ENCODE measurements at places on chromosomes 1 and 21.

- DNase-seq = no peak
Measured at GRCh38 chr1:58038574-58038973, 508.0 kb downstream of the OMA1 start.

- no peak for DNase-seq
Measured at GRCh38 chr1:67534627-67535065, 104.4 kb upstream of the SERBP1 start.

DNA sequence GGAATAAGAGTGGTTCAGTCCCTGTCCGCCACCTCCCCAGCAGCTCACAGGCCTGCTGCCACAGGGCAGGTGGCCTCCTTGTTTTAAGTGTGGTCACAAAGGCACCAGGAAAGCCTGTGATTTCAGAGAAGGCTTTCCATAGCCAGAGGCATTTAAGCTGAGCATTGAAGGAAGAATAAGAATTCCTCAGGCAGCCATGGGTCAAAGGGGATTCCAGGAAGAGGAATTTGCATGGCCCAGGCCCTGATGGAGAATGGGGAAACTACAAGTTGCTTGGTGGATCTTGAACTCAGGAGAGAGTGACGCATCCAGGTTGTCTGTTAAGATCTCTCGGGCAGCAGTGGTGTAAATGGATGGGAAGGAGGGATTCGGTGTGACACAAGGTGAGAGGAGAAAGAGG lies 66.7 kb downstream of the KLHDC7A start:
- no peak for DNase-seq

DNA sequence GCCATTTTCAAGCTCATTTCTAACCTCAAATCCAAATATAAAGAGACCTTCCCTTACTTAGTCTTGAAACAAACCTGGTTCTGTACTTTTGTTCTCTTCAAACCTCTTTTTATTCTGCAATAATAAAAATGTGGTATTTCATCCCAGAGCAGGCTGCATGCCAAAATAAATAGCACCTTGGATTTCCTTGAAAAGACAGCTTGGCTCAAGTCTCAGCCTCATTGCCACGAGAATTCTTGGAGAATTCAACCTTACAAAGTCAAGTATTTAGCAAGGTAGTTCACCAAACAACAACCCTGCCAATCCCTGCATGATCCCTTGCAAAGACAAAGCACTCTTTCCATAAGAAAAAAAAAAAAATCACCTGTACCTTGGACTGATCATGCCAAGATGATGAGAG lies 33.8 kb downstream of the KANK4 start:
- DNase-seq = no peak

- DNase-seq = no peak
Measured at GRCh38 chr1:229759586-229759985, 133.5 kb downstream of the URB2 start.

DNA sequence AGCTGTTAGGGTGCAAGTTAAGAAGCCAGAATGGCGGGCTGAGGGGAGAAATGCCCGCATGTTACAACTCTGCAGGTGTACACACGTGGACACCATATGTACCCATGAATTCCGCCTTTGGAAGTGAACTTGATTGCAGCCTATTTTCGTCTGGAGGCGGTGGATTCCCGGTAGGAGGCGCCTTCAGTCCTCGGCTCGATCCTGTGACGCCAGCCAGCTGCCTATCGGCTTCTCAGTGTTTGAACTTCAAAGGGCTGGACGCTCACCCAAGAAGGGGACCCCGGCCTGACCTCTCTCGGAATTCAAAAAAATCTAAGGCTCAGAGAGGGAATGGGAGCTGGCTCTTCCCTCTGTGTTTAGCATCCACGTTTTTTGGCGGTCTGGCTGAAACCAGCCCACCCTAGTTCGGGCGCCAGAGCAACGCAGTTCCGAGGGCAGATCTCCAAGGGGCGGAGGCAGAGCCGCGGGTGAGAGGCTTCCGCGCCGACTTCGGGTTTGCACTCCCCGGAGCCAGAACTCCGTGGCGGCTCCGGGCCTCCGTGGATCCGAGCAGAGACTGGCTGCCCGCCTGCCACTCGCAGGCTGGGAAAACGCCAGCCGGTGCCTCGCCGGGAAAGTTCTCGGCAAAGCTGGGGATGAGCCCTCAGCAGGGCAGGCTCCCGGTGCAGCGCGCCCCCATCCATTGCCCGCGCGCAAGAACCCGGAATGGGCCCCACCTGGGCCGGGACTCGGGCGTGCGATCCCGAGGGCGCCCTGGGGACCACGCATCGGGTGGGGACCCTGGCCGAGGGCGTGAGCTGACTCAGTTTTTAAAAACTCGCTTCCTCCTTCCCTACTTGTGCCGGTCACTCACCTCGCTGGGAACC lies 996 bp upstream of the TMEM51 start:
- DNase-seq = peak; percentile 72

- DNase-seq = no peak
Measured at GRCh38 chr1:9201401-9202239, 33.0 kb upstream of the H6PD start.

DNA sequence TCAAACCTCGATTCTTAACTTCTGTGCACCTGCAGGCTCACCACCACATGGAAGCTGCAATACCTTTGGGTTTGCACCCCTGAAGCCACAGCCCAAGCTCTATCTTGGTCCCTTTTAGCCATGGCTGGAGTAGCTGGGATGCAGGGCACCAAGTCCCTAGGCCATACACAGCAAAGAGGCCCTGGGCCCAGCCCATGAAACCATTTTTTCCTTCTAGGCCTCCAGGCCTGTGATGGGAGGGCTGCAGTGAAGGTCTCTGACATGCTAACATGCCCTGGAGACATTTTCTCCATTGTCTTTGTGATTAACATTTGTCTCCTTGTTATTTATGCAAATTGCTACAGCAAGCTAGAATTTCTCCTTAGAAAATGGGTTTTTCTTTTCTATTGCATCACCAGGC lies 79.2 kb downstream of the PRRX1 start:
- no peak for DNase-seq

DNA sequence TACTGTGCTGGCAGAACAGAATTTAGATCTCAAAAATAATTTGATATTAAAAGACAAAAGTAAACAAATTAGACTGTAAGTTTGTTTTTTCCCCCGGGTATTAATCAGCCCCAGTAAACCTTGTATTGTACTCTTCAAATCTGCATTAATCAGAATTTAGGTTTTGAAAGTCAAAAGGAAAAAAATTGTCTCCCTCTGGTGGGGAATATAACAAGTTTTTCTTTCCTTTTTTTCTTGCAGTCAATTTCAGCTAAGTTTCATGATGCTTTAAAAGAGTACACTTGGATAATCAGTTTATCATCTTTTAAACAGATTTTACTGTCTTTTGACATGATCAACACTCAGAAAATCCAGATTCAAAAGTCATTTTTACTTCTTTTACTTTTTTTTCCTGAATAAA lies 134.5 kb upstream of the PKN2 start:
- no peak for DNase-seq

- no peak for DNase-seq
Measured at GRCh38 chr1:182121787-182122186, 60.3 kb upstream of the ZNF648 start.

GRCh38 chr1:121558514-121558913 lies 373.7 kb downstream of the SRGAP2C start:
- peak; percentile 65 for DNase-seq

- peak; percentile 52 for DNase-seq
Measured at GRCh38 chr1:248821101-248821500, 4.6 kb downstream of the SH3BP5L start.

DNA sequence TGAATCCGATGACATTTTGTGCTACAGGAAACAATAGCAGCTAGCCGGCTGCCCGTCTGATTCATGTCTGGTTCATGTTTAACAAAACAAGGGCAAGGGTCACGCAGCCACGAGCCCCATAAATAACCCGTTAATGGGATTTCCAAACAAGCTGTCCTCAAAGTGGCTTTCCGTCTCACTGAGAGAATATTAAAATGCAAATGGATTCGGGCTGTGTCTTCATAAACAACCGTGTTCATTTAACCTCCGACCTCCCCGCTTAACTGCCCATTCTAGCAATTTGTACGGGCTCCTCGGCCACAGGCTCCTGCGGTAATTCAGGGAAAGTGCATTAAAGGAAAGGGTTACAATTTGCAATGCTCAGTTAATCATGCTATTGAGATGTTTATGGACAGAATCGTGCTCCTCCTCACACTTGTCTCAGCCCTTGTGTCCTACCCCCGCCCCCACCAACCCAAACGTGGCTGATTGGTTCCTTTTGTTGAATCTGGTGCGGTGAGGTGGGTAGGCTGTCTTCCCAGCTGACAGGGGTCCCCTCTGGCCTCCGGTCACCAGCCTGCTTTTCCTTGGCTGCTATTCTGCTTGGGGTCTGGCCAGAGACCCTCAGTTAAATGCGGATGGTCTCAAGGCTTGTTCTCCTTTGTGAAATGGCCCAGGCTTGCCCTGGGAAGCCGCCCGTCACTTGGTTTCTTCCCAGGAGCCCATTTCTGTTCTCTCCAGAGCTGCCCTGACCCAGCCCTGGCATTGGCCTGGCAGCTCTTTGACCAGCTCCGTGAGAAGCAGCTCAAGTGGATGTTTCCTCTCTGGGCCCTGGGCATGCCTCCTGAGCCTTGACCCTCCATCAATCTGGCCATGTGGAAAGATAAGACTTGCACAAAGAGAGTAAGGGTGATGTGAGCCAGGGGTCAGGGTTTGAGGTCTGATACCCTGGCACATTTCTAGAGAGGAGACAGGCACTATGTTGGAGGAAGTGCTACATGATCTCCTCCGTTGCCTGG lies 200.7 kb upstream of the POU3F1 start:
- DNase-seq = no peak

GRCh38 chr1:53315046-53315445 lies 12.8 kb downstream of the LRP8 start:
- DNase-seq = no peak

DNA sequence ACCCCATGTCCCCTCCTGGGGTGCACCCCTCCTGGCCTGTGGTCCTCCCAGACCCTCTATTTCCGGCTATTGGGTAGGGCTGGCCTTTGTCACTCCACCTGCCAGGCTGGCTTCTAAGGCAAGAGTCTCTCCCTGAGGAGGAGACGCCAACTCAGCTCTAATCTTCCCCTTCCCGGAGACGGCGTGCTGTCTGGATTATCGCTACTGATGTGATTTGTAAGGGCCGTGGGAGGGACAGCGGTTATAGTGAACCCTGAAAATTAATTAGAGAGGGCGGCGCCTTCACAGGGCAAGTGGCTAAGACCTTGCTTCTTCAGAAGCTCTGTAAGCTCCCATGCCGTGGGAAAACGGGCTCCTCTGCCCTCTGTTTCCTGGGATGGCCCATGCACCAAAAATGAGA lies 207.0 kb upstream of the VAMP3 start:
- no peak for DNase-seq

DNA sequence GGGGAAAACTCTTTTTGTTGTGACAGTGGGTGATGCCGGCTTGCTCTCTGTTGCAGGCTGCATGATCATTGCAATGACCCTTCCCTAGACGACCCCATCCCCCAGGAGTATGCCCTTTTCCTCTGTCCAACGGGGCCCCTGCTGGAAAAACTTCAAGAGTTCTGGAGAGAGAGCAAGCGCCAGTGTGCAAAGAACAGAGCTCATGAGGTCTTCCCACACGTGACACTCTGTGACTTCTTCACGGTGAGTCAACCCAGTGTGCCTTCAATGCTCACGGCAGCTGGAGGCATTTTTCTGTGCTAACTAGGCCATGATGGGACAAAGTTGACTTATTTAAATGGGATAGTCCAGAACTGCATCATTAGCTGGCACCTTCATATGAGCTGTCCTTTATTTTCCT lies 5.7 kb downstream of the UBASH3A start:
- no peak for DNase-seq

- DNase-seq = no peak
Measured at GRCh38 chr21:44426663-44427191, 28.6 kb upstream of the LRRC3 start.

- DNase-seq = no peak
Measured at GRCh38 chr1:237730826-237731350, 159.8 kb downstream of the ZP4 start.

DNA sequence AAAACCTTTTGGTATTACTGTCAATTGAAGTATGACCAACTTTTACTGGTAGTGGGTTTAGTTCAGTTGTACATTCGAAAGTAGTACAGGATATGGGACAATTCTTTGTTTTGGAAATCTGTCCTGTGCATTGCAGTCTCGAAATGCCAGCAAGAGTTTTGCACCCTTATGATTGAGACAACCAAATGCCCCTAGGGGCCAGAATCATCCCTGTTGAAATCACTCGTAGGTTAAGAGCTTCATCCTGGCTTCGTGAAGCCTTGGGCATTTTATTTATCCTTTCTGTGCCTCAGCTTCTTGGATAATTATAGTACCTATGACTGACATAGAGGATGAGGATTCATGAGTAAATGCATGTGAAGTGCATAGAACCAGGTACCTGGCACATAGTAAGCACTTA lies 2.4 kb upstream of the GOLT1A start:
- DNase-seq = no peak

- no peak for DNase-seq
Measured at GRCh38 chr1:227415115-227415790, 97.0 kb upstream of the CDC42BPA start.

DNA sequence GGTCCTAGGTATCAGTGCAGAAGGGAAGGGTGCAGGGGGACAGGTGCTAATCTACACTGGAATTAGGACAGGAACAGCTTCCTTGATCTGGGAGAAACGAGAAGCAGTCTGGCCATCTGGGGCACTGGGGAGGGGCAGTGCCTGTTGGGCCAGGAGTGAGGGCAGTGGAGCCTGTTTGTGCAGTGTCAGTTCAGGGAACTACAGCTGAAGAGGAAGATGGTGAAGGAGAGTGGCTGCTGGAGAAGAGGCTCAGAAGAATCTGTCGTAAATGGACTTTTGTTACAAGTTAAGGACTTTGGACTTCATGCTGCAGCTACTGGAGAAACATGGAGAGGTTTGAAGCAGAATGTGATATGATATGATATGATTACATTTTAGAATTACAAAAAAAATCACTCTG lies 3.2 kb upstream of the TNFSF4 start:
- no peak for DNase-seq

DNA sequence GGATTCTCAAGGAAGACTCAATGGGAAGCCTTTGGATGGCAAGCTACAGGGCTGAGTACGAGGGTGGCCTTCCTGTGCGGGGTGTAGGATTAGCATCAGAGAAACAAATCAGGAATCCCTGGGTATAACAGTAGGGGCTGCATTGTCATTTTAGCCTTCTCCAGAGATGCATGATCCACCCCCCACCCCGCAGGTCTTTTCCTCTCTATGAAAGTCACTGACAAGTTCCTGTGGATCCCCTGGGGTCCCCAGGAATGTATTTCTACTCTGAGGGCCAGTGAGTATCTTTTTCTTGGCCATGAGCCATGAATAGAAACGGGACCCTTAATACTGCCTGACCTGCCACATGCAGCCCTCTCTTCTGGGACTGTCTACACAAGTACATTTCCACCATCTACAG lies 473.0 kb upstream of the VAMP3 start:
- no peak for DNase-seq

DNA sequence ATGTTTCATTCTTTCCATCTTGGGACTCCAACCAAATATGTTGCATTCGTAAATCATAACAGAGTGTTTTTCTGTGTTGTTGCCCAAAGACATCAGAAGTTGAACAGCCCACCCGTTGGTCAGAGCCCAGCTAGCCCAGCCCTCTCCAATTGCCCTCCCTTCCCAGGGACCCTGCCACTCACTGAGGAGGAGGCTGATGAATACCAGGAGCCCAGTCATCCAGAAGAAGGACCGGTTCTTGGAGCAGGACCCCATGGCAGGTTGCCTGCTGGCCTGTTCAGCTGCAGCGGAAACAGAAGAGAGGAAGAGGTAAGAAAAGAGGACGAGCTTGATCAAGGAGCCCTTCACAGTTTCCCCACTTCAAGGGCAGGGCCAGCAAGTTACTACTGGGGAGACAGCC lies 172.2 kb upstream of the ETV3 start:
- DNase-seq = no peak

GRCh38 chr1:168320800-168321450 lies 40.2 kb downstream of the TBX19 start:
- peak; percentile 90 for DNase-seq

Data from amniotic stem cell (primary cell).